ENCODE measurements at places on chromosomes 5 and 9.

GRCh38 chr5:175246889-175247520 lies 197.0 kb downstream of the DRD1 start:
- DNase-seq, result no peak

GRCh38 chr9:88534456-88535225 lies at the start of gene NXNL2:
Gene NXNL2 (plus strand): TSS chr9:88535178. CDS start chr9:88535435, 257 bp downstream.
- DNase-seq, result peak; percentile 91

- DNase-seq, result peak; percentile 49
Observed at GRCh38 chr5:74631081-74631953, 9.2 kb downstream of the ENC1 start.

GRCh38 chr9:93397661-93398373 lies 53.7 kb upstream of the FAM120A start:
- no peak for DNase-seq

GRCh38 chr5:146751781-146752401 lies 126.7 kb downstream of the PPP2R2B start:
- no peak for DNase-seq

GRCh38 chr9:16545639-16546038 lies 324.8 kb downstream of the BNC2 start:
- no peak for DNase-seq

- DNase-seq, result no peak
Observed at GRCh38 chr9:130112538-130113151, 58.9 kb downstream of the GPR107 start.

DNA sequence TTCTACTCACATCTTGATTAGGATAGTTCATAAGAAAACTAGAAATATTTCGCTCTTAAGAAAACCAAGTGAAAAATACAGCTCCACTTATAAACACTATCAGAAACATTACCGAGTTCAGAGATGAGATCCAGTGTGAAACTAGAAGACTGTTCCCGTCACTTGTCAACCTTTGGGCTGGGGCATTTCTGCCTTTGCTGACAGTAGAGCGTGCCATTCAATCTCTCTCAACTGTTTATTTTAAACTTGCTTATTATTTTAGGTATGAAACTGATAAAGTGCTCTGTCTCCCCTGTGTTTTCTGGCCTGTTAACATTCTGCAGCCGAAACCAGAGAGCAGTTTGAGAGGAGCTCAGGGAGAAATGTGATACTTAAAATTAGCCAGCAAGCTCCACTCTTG lies 16.7 kb downstream of the MRRF start:
- DNase-seq, result no peak

- peak; percentile 36 for DNase-seq
Observed at GRCh38 chr5:79229357-79230174, 6.4 kb upstream of the JMY start.

GRCh38 chr5:168300326-168301182 lies 9.1 kb downstream of the WWC1 start:
- DNase-seq, result no peak

GRCh38 chr5:68592351-68592750 lies 376.8 kb downstream of the PIK3R1 start:
- DNase-seq, result no peak

- peak; percentile 36 for DNase-seq
Observed at GRCh38 chr5:140672455-140673186, 755 bp downstream of the DND1 start.

DNA sequence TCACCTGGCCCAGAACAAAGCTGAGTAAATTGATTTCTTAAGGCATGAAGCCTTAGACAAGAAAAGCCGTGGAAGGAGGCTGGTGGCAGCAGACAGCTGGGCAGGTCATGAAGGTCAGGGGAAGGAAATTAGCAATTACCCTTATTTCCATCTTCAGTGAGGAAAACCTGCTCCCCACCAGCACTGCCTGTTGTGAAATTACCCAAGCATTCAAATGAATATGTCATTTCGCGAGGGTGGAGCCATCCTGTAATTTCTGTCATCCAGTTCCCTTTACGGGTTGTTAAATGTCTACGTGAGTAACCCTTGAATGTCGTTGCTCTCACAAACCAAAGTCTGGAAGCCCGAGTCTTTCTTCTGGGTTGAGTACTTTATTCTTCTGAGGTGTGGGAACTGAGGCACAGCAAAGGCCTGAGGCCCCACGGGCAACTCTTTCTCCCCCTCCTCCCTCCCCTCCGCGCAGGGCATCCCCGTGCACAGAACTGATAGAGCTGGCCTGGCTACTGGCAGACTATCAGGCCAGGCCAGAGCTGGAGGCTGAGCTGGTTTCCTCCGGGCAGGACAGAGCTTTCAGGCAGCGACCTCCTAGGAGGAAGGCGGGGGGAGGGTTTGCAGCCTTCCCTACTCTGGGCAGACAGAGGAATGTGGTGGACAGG lies 22.0 kb upstream of the AK3 start:
- DNase-seq, result peak; percentile 71

GRCh38 chr5:62460578-62460983 lies 48.0 kb downstream of the IPO11 start:
- peak; percentile 48 for DNase-seq

GRCh38 chr5:5353681-5354080 lies 68.8 kb upstream of the ICE1 start:
- no peak for DNase-seq

GRCh38 chr5:31638345-31638744 lies 586 bp upstream of the PDZD2 start:
- DNase-seq, result no peak

GRCh38 chr9:133845440-133845839 lies 107.3 kb upstream of the SARDH start:
- no peak for DNase-seq

DNA sequence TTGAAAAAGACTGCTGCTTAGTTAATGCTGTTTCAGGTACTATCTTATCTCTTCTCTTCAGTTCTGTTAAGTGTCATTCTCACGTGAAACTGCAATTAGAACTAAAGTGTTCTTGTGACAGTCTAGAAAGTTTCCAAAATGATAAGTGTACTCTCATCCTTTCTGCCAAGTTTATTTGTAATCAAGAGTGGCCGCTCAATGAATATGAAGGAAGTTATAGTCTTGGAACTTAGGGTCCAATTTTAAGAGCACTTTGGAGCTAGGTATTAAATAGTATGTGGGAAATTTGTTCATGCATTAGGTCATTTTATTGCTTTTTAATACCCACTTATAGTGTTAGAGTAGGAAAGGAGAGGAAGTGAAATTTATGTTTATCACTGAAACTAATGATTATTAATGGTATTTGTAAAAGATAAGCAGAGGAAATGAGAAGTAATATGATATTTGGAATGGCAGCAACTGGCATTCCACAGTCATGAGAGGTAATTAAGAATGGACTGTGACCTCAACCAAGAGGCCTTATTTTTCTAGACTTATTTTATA lies 20.4 kb downstream of the XRCC4 start:
- DNase-seq, result peak; percentile 26

GRCh38 chr5:164498438-164498837 lies 993.0 kb downstream of the MAT2B start:
- DNase-seq, result no peak

DNA sequence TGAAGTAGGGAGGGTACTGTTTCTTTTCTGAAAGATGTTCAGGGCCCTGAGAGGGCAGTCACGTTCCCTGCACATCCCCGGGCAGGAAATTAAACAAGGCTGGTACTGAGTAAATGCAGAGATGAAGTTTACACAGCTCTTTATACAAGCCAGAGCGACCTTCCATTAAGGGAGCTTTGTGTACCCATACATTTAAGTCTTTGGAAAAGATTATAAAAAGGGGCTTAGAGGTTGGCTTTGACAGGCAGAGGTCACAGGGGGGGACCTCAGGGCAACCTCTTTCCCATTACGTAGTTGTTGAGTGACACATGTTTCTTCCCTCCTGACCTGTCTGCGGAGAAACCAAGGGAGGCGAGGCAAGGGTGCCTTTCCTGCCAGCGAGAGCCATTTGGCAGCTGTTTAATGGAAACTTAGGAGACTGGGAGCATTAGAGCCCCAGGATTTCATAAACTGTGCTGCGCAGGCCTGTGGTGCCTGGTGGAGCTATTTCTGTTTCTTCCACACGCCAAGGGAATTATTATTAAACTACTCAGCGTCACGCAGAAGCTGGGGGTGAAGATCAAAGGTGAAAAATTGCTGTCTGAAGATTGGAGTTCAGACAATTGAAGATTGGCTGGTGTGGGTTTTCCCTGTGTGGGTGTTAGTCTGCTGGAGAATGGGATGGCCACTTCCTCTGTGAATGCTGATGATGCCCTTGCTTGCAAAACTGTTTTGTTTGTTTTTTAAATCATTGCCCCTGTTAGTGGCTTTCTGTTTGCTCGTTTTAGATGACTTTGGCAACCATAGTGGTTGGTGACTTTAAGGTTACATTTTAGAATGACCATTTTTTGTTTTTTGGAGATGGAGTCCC lies 3.2 kb upstream of the SMIM32 start:
- peak; percentile 9 for DNase-seq

DNA sequence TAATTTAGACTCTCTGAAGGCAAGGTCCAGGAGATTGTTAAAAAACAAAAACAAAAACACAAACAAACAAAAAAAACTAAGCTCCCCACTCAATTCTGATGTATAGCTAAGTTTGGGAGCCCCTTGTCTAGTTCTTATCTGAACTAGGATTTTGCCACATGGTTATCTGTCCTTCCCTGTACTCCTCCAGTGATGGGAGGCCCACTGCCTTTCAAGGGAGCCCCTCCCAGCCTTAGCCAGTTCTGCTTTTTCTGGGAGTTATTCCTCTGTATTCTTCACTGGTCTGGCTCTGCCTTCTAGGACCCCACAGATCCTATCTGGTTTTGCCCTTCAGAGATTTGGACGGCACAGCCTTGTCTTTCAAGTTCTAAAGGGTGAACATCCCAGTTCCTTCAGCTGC lies 2.1 kb upstream of the ALDH1B1 start:
- no peak for DNase-seq

- DNase-seq, result peak; percentile 25
Observed at GRCh38 chr5:57863661-57864060, 381.1 kb upstream of the ACTBL2 start.

GRCh38 chr5:69238760-69239251 lies 4.1 kb downstream of the CDK7 start:
- DNase-seq, result peak; percentile 72

DNA sequence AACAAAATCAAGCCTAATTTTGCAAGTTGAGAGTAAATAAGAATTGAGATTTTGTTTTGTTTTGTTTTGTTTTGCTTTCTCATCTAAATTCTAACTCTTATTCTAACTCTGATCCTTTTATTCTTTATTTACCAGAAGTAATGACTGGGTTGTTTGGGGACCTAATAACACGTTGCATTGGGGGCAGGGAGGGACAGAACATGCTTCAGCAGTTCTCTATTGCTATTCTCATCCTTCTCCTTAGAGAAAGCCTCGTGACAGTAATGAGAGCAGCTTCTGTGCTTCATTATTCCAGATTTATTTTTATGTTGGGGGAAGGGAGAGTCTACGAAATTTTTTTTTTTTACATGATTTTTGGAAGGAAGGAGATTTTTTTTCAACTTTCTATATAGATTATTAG lies 21.1 kb downstream of the CPEB4 start:
- DNase-seq, result no peak

- DNase-seq, result peak; percentile 77
Observed at GRCh38 chr9:25964239-25964638, 286.0 kb upstream of the TUSC1 start.

- DNase-seq, result peak; percentile 83
Observed at GRCh38 chr5:157387683-157388093, 72.3 kb upstream of the NIPAL4 start.

DNA sequence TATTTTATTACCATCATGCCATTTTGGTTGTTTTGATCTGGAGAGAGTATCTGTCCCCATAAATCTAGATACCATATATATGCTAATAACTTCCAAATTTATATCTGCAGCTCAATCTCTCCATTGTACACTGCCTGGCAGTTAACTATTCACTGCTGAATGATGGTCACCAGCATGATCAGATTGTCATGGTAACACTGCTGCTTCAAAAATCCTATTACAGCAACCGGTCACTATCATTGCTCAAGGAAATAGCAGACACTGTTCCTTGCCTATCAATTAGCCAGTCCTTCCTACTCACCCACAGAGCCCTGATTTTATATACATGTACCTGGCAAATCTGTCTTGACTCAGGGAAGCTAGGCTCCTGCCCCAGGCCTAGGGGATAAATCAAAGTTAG lies 11.5 kb downstream of the REEP5 start:
- no peak for DNase-seq

DNA sequence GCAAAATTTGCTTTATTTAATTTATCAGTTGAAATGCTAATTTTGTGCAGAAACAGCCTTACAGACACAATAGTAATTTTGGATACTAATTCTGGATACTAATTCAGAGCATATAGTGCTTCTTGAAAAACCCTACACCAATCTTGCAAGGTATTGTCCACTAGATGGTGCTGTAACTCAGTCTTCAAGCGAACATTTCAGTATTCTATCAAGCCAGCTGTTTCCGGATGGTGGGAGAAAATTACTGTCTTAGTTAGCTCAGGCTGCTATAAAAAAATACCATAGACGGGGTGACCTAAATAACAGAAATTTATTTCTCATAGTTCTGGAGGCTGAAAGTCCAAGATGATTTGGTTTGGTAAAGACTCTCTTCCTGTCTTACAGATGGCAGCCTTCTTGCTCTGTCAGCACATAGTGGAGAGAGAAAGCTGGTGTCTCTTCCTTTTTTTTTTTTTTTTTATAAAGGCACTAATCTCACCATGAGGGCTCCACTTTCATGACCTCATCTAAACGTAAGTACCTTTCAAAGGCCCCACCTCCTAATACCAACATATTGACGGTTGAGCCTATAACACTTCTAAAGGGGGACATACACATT lies 1306.5 kb upstream of the CDH9 start:
- peak; percentile 62 for DNase-seq

GRCh38 chr9:83285445-83286225 lies 222.7 kb upstream of the RASEF start:
- DNase-seq, result peak; percentile 46

DNA sequence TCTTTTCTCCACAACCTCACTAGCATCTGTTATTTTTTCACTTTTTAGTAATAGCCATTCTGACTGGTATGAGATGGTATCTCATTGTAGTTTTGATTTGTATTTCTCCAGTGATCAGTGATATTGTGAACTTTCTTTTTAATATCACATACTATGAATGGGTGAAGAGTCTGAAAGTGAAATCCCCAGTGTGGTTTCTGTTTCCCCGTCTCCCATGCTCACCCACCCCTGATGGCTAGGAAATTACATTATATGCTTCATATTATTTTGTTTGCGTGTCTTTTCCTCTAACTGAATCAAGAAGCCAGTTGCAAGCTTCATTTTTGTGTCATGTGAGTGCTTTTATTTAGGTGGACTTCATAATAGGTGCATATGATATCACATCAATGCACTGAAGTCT lies 171.1 kb downstream of the ARHGAP26 start:
- DNase-seq, result no peak

GRCh38 chr9:98215271-98215670 lies 22.8 kb upstream of the CORO2A start:
- DNase-seq, result peak; percentile 56

- DNase-seq, result no peak
Observed at GRCh38 chr9:108423433-108423832, 432.4 kb downstream of the ACTL7B start.

DNA sequence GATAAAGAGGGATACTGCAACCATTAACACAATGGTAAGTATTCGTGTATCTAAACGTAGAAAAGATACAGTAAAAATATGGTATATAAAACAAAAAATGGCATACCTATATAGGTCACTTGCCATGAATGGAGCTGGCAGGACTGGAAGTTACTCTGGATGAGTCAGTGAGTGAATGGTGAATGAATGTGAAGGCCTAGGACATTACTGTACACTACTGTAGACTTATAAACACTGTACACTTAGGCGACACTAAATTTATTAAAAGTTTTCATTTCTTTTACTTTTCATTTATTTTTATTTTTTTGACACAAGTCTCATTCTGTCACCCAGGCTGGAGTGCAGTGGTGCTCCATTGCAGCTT lies 14.1 kb downstream of the TDRD7 start:
- peak; percentile 20 for DNase-seq

All from kidney tubule cell (primary cell).